Activated T-helper 1 cell treated with anti-CD3 and anti-CD28 coated beads, Interleukin-12 subunit alpha, Interleukin-12 subunit beta, Interleukin-2, Interleukin-4 antibody, amounts not matched to agents 30 ng/mL and 10 ng/mL and 1 ng/mL, durations not matched to agents 14 hours and 24 hours and 36 hours (primary cell): ENCODE measurements at places on chromosomes 13 and 19.

GRCh38 chr19:36196249-36196648 is 18.2 kb downstream of the ZNF565 start:
- DNase-seq, result no peak

- no peak for DNase-seq
Observed at GRCh38 chr13:91668866-91669495, 270.6 kb downstream of the GPC5 start.

DNA sequence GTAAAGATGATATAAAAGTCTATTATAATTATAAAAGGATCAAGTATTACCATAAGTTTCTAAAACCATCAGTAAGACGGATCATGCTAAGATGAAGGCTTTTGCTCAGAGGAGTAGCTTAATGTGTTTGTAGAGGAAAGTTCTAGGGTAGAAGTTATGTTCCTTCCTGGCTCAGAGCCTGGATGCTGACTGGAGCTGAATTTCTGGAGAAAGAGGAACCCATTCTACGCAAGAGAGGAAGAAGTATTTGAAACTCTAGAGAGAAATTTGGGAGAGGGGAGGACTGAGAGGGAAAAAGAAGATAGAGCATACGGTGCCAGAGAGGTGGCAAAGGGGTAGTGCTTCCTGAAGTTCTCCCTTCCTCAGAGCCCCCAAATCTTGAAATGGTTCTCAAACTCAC is 51.4 kb upstream of the SGCG start:
- no peak for DNase-seq

- DNase-seq, result no peak
Observed at GRCh38 chr13:94646904-94647303, 45.2 kb downstream of the GPR180 start.

DNA sequence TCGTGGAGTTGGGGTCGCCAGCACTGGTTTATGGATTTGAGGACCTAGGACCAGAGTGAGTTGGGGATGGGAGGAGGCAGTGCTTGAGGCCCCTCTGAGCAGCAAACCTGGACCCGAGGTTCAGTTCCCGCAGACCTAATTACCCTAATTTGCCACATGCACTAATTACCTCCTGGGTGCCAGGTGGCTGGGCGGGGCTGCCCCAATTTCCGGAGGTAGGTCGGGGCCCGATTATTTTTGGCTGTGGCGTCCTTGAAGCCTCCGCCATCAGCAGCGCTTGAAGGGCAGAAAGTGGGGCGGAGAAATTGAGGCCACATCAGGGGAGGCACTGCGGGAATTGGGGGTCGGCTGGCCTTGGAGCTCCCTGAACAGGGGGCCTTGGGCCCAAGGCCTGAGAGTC is 5.9 kb upstream of the HOMER3 start:
- no peak for DNase-seq

DNA sequence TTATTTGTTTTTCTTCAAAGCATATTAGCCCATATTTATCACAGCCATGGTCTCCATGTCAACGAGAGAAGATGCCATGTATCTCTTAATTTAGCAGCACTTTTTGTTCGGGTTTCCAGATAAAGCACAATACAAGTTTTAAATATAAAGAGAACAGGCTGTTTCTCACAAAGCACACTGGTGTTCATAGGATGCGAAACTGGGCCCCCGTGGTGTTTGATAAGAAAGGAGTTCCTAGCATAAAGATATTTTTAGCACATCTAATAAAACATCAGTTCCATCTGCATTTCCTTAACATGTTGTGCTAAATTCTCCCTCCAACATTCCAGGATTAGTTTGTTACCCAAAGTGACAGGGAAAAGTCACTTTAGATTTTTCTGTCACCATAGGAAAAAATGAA is 72.4 kb upstream of the EDNRB start:
- DNase-seq, result no peak

DNA sequence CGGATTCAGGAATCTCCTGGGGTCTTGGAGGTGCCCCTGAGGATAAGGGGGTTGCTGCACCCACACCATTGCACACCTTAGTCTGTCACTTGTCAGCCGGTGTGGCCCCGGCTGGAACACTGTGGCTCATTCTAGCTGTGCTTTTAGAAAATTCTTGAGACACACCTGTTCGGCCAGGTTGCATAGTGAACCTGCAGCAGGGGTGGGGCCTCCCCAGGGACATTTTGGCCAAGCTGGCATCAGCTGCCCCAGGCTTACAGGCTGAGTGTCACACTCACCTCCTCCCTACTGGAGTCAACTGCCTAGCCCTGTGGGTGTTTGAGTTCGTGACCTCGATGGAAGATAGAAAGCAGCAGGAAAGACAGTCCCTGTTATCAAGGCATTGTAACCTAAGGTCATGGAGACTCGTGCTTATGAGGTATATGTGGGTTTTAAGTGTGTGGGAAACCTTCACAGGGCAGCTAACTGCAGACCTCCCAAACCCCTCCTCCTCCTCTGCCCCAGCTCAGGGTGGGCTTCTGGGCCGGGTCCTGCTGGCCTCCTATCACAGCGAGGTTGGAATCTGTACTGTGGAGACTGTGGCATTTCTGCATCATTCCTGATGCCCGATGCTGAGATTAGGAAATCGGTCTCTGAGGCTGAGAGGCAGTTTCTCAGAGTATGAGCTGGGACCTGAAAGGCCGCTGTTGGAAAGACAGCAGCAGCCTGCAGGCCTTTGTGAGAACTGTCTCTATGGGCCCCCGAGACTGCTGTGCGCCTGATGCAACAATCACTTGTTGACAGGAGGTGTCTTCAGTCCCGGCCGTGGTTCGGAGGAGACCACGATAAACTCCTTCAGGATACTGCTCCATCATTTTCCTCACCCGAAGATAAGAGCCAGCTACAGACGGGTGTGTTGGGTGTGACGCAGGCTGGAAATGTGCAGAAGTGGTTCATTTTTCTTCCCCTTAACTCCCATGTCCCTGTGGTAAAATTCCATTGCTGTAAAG is 72.2 kb downstream of the ATP11A start:
- no peak for DNase-seq

- no peak for DNase-seq
Observed at GRCh38 chr19:8614455-8614854, 3.9 kb upstream of the ADAMTS10 start.

GRCh38 chr13:65653613-65654012 is 1576.5 kb downstream of the PCDH9 start:
- DNase-seq, result no peak

- no peak for DNase-seq
Observed at GRCh38 chr13:99955107-99955746, 16.3 kb downstream of the ZIC5 start.

DNA sequence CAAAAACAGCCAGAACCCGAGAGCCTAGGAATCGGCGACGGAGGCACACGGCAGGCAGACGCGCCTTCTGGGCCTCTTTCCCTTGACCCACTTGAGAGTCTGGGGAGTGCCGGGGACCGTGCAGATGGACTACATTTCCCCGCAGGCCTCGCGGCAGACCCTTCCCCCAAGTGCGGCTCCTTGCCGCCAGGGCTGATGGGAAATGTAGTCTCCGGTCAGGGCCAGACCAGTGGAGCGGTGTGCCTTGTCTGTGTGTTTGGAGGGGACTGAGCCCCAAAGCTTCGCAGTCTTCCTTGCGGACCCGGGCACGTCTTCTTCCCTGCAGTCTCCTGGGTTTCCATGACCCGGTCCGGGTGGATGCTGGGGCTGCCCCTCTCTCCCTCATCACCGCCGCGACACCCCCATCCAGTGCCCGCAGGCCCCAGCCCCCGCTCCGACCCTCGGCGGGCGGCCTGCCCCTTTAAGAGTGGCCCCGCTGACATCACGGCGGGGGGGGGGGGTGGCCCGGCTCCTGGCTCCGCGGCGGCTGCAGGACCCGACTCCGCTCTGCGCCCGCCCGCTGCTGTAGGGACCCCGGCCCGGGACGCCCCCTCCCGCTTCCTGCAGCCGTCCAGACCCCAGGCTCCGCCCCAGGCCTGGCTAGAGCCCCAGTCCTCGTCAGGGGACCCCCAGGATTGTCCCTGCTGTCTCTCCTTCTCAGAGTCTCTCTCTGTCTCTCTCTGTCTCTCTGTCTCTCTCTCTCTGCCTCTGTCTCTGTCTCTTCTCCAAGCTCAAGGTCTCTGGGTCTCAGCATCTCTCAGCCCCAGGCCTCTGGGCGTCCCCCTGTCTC is 758 bp upstream of the CACNG7 start:
- DNase-seq, result peak; percentile 26

DNA sequence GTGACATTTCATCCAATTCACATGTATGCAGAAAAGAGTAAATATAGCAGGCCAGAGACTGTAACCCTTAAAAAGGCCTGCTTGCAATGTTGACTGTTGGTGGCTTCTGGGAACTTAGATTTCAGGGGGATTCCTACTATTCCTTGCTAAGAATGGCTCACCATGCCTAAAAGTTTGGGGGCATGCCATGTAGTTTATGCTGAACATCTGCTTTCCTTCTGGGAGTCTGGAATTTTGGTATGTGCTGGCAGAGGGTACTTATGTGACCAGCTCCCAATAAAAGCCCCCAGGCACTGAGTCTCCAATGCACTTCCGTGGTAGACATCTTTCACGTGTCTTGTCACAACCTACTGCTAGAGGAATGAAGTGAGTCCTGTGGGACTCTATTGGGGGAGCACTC is 88.4 kb upstream of the PCDH8 start:
- no peak for DNase-seq

DNA sequence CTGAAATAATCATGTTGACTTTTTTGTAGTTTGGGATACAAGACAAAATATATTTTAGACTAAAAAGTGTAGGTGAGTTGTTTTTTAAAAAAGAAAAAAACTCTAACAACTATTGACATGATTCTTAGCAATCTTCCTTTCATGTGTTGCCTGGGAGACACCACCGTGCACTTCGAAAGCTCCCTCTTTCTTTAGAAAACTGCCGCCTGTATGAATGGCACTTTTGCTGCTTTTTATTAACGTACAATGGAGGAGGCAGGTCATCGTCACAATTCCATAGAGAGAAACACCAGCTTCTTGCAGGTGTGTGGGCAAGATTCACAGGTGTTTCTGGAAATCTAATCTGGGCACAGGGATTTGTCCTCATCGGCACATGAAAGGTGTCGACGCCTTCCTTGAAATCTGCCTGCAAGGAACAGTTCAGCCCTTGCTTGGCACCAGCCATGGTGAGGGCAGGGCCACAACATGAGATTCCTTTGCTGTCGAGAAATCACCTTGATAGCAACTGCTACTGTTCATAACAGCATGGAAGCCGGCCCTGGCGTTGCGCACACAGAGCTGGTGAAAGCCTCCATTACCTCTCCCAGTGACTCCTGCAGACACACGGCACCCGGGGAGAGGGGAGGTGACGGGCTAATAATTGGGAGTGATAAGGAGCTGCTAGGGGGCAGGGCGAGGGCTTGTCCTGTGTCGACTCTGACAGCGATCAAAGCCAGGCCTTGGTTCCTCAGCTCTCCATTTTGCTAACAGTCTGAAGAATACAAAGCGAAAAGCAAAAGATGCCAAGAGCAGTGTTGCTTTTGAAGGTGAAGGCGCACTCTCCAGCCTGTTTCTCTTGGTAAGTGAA is 66.5 kb downstream of the EFNB2 start:
- no peak for DNase-seq

- DNase-seq, result no peak
Observed at GRCh38 chr19:51137792-51138425, 4.2 kb upstream of the SIGLEC7 start.

DNA sequence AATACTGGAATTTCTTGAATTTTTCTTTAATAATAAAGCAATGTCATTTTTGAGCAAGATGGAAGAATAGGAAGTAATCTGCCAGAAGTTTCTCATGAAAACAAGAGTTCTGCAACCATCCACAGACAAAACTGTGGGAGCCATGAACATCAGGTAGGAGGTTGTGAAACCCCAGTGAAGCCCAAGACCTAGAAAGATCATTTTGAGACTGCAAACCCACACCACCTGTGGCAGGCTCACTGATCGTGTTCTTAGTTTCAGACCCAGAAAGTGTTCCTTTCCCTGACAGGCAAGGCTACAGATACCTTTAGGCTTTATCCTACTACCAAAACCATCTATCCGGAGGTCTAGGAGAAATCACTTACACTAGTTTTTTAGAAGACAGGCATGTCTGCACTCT is 2189.8 kb upstream of the PCDH20 start:
- DNase-seq, result no peak

GRCh38 chr13:77846173-77846572 is 72.5 kb downstream of the EDNRB start:
- DNase-seq, result no peak

DNA sequence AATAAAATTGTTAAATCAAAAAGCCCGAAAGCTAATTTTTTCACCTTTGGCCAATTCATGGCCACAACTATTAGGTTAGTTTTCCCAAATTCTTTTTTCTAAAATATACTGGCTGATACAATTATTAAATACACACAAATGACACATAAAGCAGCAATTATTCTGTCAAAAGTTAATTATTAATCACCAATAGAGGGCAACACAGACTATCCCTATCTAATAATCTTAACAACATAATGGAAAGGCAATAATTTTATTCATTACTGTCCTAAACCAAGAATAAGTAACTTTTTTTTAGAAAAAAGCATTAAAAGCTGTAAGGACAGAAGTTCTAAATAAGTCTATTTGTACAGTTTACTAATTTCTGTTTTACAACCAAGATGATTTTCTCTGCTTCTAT is 51.7 kb downstream of the KATNAL1 start:
- no peak for DNase-seq

DNA sequence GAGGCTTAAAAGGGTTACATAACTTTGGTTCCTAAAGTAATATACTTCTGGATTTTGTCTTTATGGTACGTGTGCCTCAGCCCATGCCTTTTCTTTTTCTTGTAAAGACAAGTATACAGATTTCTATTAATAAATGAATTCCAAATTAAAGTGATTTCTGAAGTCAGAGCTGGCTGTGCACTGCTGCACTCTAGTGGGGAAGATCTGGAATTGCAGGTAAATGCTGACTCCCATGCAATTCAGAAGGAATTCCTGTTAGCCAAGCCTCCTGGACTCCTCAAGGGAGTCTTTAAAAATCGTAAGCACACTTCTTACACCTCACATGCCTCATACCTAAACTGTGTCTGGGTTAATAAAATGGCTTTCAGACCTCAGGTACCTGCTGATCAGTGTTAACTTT is 118.4 kb upstream of the SLC7A1 start:
- DNase-seq, result no peak

DNA sequence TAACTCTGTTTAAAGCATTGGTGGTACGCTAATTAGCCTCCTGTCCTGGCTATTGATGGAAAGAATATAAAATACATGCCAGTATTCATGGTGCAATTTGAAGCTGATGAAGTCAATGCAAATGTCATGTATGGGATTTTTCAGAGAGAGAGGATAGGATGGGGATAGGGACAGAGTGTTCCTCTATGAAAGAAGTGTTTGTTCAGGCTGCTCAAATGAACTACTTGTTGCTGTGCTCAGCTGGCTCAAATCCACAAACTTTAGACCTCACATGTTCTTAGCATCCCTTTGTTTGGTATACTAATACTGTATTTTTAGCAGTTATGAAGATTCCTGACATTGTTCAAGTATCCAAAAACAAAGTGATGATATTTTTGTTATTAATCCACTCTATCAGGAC is 116.5 kb downstream of the SLITRK1 start:
- no peak for DNase-seq

- DNase-seq, result no peak
Observed at GRCh38 chr13:82803341-82803740, 1078.9 kb downstream of the SLITRK1 start.
